ENCODE measurements at places on chromosomes 11 and 22.

GRCh38 chr11:8283465-8284230 is 20.0 kb upstream of the LMO1 start:
- no peak for DNase-seq

DNA sequence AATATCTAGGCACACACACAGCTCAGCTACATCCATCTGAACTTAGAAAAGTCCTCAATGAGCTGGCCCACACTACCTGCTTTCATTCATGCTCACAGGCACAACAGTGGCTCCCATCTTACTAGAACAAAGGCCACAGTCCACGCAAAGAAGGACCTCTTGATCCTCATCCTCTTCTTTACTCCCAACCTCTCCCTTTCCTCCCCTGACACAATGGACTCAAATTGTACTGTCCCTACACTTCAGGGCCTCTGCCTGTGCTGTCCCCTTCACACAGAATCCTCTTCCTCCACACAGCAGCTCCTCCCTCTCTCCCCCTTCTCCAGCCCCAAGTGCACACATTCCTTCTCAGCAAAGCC is 12.7 kb downstream of the SMCO4 start:
- DNase-seq = no peak

DNA sequence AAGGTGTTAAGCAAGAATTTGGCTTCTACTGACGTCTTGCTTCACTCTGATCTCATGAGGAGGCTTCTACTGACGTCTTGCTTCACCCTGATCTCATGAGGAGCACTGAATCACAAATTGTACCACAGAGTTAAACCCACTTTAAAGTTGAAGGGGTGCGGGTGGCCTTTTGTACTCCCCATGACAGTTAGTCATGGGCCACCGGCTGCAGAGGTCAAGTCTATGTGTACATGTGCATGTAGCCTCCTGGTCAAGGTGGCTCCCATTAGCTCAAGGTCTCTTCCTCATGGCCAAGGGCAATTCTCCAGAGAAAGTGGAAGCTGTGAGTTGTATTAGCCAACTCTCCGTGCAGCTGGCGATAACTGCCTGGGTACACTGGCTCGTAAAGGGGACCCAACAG is 23.1 kb upstream of the FZD4 start:
- DNase-seq = no peak

DNA sequence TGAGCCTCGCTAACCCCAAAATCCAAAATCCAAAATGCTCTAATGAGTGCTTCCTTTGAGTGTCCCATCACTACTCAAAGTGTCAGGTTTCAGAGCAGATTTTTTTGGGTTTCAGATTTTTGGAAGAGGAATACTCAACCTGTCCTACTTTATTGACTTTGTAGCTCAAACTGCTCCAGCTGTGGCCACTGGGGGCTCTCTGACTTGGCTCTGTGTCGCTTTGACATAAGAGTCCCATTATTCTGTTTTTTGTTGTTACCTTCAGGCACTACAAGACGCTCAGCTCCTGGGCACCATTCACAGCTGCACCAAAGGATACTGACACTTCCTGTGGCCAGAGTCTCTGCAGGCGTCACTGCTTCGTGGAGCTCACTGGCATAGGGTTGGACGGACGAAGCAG is 41.1 kb downstream of the PHF21B start:
- DNase-seq = no peak

- DNase-seq = no peak
Observed at GRCh38 chr11:31725176-31725575, 85.9 kb downstream of the PAX6 start.

- DNase-seq = no peak
Observed at GRCh38 chr11:65077451-65077850, 6.4 kb downstream of the CDCA5 start.

DNA sequence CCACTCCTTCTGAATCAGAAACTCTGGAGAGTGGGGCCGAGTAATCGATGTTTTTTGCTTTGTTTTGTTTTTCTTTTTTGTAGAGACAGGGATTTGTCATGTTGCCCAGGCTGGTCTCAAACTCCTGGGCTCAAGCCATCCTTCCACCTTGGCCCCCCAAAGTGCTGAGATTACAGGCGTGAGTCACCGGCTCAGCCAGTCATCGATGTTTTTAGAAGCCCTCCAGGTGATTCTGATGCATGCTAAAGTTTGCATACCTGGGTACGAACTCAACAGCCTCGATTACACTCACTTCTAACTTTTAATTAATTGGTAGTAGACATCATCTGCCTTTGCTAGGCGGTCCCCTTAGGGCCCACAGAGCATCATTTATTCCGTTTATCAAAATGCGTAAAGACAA is 50.3 kb downstream of the C11orf71 start:
- DNase-seq = no peak

Data from activated CD4-positive, alpha-beta T cell treated with anti-CD3 and anti-CD28 coated beads, Interleukin-2, Interleukin-6, amounts not matched to agents 100 ng/mL and 50 ng/mL, durations not matched to agents 16 hours and 8 hours (primary cell).